ENCODE measurements at places on chromosomes 7 and 10. TPM values are rescaled to one million over a fixed set of nuclear protein-coding genes. Genes with fewer than 3 reads are reported as not detected.

CPN1 gene
- not detected for total RNA-seq

KCNH2 gene
- total RNA-seq: 0.39 TPM

GRCh38 chr7:112869111-112869774 lies 79.0 kb upstream of the TMEM168 start:
- DNase-seq: no peak
- no peak overlapping the region for H3K4me3 ChIP-seq
- peaks cover 16% of the 10 kb centered on the region for H3K4me1 ChIP-seq
- H3K27me3 ChIP-seq: no peaks in the 10 kb centered on the region
- peak overlapping the region; percentile 19 for H3K27ac ChIP-seq

DNA sequence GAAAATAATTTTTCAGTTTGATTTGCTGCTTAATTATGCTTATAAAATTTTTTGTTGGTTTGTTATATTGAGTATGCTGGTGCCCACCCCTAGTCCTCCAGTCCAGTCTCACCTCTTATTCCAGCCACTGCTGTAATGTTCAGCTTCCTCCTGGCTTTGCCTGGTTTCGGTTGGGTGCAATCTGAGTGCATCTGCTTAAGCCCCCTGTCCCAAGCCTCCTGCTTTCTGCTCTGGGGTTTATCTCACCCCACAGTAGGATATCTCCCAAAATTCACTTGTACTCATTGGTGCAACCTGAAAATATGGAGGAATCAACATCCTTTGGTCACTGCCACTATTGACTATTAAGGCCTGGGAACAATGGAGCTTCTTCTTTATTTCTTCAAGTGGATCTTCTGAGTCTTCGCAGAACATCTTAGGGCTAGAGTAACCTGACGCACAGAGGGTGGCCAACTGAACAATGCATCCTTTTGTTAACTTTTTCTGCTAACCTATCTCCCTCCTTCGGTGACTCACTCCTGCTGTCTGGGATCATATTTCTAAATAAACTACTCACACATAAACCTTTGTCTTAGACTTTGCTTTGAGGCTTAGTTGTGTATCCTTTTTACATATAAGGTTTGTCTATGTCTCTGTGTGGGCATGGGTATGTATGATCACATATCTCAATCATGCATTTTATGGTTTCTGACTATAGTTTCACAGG lies 19.1 kb upstream of the SOSTDC1 start:
- H3K4me3 ChIP-seq: no peak overlapping the region
- DNase-seq: no peak
- H3K36me3 ChIP-seq: no peaks in the 10 kb centered on the region
- H3K27ac ChIP-seq: no peak overlapping the region

ANKRD7 gene
- total RNA-seq: 0.40 TPM

DNA sequence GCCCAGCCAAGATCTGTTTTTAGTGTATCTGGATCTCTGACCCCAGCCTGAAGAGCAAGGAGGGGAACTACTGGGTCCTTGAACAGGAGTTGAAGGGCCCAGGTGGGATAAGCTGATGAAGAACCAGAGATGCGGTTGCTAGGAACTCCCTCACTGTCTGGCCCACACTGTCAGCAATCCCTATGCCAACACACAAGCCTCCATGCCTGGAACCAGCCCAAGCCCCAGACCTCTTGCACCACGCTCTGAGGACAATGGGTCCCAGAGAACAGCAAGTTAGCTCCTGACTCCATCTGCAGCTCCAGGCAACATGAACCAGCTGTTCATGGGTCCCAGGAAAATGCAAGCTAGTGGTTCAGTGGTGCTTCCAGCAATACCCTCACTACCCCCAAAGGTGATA lies 2.4 kb downstream of the NAT16 start:
- H3K4me3 ChIP-seq: no peak overlapping the region
- H3K27ac ChIP-seq: no peak overlapping the region

YAE1 gene
- 10.2 TPM for total RNA-seq

AKR1C4 gene
- not detected for total RNA-seq

RSPH10B2 gene
- 0.73 TPM for total RNA-seq

GRCh38 chr10:106815427-106816043 lies 349.0 kb downstream of the SORCS1 start:
- H3K36me3 ChIP-seq: no peaks in the 10 kb centered on the region
- H3K27me3 ChIP-seq: no peaks in the 10 kb centered on the region
- H3K4me3 ChIP-seq: no peak overlapping the region

SUN1 gene
- total RNA-seq: 144 TPM

DNA sequence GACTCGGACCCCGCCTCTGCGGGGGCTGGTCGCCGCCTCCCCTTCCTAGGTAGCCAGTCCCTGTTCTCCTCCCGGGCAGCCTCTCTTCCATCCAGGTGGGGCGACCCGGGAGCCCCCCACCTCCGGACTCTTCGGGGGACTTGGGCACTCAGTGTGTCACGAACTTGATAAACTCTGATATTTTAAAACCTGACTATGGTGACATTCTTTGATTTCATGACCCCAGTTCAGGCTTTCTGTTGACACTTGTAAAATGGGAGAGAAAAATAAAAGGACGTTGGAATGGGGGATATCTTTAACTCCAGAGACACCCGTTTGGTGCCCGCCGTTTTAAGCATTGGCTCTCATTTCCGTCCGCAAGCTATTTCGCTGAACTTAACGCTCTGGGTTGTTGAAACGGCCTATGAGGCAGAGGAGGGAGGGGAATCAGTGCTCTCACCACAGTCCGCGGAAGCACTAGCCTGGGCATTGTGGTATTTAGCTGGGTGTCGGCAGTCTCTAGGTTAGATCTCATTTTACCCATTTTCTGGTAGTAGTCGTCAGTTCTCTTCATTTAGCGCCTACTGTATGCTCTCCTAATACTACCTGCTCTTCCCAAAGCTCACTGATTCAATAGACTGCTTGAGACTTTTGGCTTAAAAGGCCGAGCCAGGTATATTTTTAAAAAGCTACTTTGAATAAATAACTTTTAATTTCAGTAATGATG lies 738 bp downstream of the VPS26A start:
- peaks cover 22% of the 10 kb centered on the region for H3K4me1 ChIP-seq
- peak overlapping the region; percentile 93 for H3K4me3 ChIP-seq
- no peaks in the 10 kb centered on the region for H3K27me3 ChIP-seq

NODAL gene
- not detected for total RNA-seq

DNA sequence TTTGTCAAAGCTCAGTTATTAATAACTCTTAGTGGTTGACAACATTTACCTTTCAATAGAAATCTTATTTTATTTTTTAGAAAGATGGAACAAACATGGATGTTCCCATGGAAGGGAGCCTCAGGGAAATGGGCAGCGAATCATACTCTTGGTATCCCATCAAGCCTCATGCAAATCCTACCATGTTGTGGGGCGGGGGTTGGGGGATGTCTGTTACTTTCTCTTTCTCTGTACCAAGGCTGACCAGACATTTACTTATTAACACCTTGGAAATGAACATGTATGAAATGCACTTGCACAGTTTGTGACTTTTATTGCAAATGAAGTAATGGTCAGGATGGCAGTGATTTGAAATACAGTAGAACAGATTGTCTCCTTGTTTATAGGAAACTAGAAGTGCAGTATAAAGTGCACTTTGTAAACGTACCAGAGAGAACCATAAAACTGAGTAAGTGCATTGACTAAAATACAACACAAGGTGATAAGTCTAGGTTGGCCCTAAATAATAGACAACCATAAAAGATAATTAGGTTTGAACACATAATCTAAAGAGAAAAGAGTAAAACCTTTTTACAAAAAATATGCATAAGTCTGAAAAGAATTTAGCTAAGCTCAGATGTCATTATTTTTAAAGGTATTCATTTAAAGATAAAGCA lies 32.4 kb downstream of the SEMA3D start:
- no peaks in the 10 kb centered on the region for H3K4me1 ChIP-seq
- H3K36me3 ChIP-seq: no peaks in the 10 kb centered on the region
- no peak for DNase-seq
- H3K27me3 ChIP-seq: no peaks in the 10 kb centered on the region
- no peak overlapping the region for H3K4me3 ChIP-seq

CYP3A4 gene
- 4.2 TPM for total RNA-seq

GPER1 gene
- 1.2 TPM for total RNA-seq

AS3MT gene
- 1.8 TPM for total RNA-seq

DNA sequence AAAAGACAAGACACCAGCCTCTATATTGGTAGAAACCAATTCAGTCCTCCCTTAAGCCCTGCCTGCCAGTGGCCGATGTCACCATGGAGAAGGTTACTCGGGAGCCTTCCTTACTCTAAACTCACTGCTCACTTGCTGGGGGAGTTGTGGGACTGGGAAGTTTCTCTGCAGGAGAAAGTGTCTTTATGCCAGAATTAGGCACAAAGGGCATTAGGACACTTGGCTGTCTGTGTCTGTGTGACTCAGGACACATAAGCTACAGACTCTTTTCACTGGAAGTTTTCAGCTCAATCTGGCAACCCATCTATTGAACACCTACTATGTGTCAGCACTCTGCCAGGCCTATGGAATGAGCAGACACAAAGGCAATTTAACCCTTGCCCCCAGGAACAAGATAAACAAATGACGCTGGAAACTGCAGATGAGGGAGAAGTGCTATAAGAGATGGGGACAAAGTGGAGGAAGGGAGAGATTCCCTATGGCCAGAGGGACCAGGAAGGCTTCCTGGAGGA lies 49.5 kb upstream of the CACUL1 start:
- H3K27me3 ChIP-seq: no peaks in the 10 kb centered on the region
- no peak overlapping the region for H3K4me3 ChIP-seq
- DNase-seq: no peak
- no peaks in the 10 kb centered on the region for H3K36me3 ChIP-seq
- H3K4me1 ChIP-seq: no peaks in the 10 kb centered on the region
- H3K27ac ChIP-seq: no peak overlapping the region

ZMIZ2 gene
- total RNA-seq: 32.2 TPM

PDE6C gene
- not detected for total RNA-seq

OR9A2 gene
- not detected for total RNA-seq

DNA sequence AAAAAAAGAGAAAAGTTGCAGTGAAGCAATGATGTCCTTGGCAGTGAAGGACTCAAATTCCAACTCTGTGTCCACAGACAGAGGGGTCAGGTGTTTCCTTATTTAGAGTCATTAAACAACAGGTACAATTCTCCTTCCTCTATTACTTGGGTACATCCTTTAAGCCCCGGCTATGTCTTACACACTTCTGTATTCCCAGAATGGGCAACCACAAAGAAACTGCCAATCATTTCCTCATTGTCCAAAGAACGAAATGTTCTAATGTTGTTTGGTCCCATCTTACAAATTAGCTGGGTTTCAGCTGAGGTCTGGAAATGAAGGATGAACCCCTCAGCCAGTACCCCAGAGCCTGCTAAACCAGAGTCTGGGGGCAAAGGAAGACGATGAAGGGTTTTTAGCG lies 59.5 kb downstream of the GRB10 start:
- DNase-seq: no peak
- no peaks in the 10 kb centered on the region for H3K27me3 ChIP-seq
- H3K4me1 ChIP-seq: peaks cover 40% of the 10 kb centered on the region

GRCh38 chr10:60536529-60537114 lies 146.9 kb upstream of the ANK3 start:
- no peaks in the 10 kb centered on the region for H3K36me3 ChIP-seq
- no peak for DNase-seq

DNA sequence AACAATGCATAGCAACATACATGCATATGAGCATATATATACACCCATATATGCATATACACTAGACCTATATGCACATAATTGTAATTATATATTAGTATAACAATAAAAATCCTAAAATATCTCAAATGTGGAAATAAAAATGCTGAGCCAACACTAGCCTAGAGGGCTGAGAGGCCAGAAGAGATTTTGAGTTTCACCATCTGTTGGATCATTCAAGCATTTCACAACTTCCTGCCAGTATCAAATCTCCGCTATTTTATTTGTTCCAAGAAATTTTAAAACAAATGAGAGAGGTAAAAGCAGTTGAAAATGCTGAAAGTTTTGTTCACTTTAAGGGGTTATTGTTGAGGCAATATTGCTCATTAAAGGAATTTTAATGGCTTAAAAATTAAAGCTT lies 187.0 kb downstream of the PCDH15 start:
- DNase-seq: no peak
- H3K36me3 ChIP-seq: no peaks in the 10 kb centered on the region
- no peak overlapping the region for H3K27ac ChIP-seq
- no peaks in the 10 kb centered on the region for H3K27me3 ChIP-seq
- no peak overlapping the region for H3K4me3 ChIP-seq

CLDN4 gene
- total RNA-seq: 0.16 TPM

- H3K4me3 ChIP-seq: no peak overlapping the region
- H3K27me3 ChIP-seq: no peaks in the 10 kb centered on the region
- H3K4me1 ChIP-seq: peaks cover 34% of the 10 kb centered on the region
- peak; percentile 45 for DNase-seq
Measured at GRCh38 chr7:130363026-130363847, 17.1 kb upstream of the CPA1 start.

GRCh38 chr7:20033621-20034400 lies 183.4 kb downstream of the MACC1 start:
- H3K4me3 ChIP-seq: no peak overlapping the region
- DNase-seq: no peak
- no peak overlapping the region for H3K27ac ChIP-seq
- no peaks in the 10 kb centered on the region for H3K27me3 ChIP-seq

All from psoas muscle (tissue), 8 donors.